ENCODE measurements at places on chromosomes 7 and 10. TPM values are rescaled to one million over a fixed set of nuclear protein-coding genes. Genes with fewer than 3 reads are reported as not detected.

GRCh38 chr10:102988404-102989314, 70.6 kb downstream of the CNNM2 start:
- no peak for DNase-seq

GRCh38 chr7:44162179-44162578, 21.0 kb upstream of the MYL7 start:
- DNase-seq = no peak

DNA sequence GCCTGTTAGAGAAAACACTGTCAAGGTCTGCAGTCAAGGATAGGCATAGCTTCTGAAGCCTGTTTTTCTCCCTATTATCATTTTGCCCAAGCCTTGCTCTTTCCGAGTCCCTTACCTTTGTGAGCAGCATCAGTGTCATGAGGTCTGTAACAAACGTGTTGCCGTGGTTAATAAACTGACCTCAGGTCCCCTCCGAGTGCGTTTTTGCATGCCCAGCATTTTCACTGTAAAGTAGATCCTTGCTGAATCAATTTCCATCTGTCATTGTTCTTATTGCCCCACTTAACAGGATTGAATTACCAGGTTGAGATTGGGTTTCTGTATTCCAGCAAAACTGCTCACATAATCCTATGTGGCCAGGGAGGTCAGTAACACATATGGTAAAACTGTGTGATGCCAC, 110.3 kb downstream of the ZNF248 start:
- no peak for DNase-seq

GRCh38 chr10:12703813-12704212, 297.7 kb downstream of the CCDC3 start:
- DNase-seq = no peak

- DNase-seq = no peak
These were observed 171.0 kb downstream of the PTPN20 start for GRCh38 chr10:47082055-47082784.

DNA sequence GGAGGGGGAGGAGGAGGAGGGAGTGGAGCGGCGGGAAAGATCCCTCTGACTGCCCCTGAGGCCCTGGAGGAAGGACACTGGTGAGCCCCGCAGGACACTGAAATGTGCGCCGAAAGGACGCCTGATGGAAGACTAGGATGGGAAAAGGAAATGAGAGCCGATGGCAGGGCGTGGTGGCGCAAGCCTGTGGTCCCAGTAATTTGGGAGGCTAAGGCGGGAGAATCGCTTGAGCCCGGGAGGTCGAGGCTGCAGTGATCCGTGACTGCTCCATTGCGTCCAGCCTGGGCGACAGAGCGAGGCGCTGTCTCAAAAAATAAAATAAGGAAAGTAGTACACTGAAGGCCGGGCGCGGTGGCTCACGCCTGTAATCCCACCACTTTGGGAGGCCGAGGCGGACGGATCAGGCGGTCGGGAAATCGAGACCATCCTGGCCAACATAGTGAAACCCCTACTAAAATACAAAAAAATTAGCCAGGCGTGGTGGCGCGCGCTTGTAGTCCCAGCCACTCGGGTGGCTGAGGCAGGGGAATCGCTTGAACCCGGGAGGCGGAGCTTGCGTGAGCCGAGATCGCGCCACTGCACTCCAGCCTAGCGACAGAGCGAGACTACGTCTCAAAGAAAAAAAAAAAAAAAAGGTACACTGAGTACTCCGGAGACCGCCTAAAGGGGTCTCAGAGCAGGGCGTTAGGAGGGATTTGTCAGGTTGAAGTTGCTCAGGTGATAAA, 561 bp upstream of the HNRNPF start:
- DNase-seq = no peak

- no peak for DNase-seq
These were observed 311.3 kb upstream of the ZMIZ1 start for GRCh38 chr10:78757344-78757925.

DNA sequence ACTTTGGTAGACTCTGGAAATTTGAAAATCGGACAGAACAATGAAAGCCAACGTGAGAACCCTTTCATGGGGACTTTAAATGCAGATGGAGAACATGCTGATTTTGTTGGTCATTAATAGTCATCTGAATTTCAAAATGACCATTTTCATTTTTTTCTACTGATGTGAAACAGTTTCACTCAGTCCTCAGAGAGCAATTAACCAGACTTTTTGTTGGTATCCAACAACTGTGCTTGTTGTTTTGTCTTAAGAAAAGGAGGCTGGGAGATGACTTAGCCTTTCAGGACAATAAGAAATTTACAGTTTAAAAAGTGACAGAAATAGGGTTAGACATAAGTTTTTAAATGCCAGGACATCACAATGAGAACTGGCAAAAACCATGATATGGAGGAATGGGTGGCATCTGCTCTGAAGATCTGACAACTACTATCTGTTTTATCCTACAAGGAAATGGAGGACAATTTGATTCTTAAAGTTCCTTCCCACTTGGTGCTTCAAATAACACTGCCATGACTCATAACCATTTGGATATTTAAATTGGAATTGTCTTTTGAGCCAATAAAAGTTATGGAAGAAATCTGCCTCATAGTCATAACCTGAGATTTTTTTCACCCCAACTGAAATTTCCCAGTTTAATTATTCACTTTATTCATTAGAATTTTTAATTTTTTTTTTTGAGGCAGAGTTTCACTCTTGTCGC, 87.2 kb upstream of the HPS1 start:
- DNase-seq = no peak

- no peak for DNase-seq
These were observed 6.5 kb upstream of the C10orf105 start for GRCh38 chr10:71725998-71726579.

GRCh38 chr10:8048281-8049008, 6.0 kb upstream of the GATA3 start:
- no peak for DNase-seq

DNA sequence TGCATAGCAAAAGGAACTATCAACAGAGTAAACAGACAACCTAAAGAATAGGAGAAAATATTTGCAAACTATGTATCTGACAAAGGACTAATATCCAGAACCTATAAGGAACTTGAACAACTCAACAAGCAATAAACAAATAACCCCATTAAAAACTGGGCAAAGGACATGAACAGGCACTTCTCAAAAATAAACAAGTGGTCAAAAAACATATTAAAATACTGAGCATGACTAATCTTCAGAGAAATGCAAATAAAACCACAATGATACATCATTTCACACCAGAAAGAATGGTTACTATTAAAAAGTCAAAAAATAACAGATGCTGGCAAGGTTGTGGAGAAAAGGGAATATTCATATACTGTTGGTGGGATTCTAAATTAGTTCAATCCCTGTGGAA, 17.1 kb downstream of the MAGI2 start:
- DNase-seq = no peak

DNA sequence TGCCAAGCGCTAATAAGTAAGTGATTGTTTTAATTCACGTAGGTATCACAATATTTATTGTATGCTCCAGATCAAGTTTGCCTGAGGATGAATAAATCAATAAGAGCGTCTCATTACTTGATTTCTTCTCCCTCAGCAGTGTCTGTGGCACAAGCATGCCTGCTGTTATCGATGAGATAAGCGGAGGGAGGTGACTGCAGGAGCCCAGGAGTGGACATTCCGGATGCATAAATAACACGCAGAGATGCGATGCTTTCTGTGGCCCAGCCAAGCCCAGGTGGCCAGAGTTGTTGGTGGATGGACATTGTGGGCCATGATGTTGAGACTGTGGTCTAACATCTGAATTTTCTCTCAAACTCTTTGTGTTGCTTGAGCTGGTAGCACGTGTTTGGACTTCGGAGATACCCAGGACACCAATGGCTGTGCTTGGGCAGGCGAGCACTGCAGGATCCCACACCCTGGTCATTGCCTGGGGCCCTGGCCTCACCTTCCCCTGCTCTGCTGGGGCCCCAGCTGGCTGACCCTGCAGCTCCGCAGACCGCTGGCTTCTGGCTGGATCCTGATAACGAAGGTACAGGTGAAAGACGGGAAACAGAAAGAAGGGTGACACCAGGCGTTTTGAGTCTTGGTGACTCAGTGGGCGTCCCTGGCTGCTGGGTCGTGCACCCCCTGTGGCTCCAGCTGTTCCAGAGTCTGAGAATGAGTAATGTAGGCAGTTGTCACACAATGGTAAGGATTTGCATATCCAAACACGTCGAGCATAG, 31.2 kb upstream of the MNX1 start:
- no peak for DNase-seq

DNA sequence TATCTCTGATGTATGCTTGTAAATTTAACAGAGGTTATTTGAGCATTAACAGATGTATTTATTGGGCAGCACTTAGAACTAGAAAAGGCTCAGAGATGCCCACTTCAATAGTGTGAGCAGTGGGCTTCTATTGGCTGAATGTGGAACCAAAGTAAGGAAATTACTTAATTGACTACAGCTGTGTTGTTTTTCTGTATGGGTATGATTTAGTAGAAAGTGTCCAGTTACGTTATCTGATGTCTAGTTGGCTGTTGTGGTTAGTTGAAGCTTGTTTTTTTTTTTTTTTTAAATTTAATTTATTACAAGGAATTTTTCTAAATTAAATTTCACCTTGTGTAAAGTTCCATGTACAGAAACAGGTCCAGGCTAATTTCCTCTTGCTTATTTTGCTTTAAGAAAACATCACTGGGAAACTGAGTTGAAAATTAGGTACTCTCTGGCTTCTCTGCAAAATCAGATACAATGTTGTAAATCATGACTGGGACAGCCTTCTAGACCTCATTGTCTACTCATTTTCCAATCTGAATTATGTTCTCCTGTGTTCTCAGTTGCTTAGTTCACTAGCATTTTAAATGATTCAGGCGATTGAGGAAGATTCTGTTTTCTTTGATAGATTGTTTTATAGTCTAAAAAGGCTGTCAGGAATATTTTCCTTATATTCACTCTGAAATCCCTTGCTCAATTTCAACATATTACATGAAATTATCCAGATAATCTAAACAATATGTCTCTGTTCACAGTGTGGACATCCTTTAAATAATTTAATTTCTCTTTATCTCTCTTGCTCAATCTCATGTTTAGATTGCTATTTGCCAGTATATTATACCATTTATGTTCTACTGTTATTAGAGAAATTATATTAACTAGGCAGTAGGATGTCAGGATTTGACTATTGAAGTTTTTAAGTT, 53.0 kb downstream of the PHF14 start:
- no peak for DNase-seq

- DNase-seq = no peak
These were observed 13.6 kb downstream of the CCSER2 start for GRCh38 chr10:84341983-84342382.

The ASB4 gene
- not detected for total RNA-seq

The RADIL gene
- total RNA-seq = 3.4 TPM

The SPDYE1 gene
- total RNA-seq = not detected

The TWIST1 gene
- total RNA-seq = 0.19 TPM

The CCDC71L gene
- 31.4 TPM for total RNA-seq

Measured in glomerular endothelial cell (primary cell).